Bone marrow (tissue), 2 donors: ENCODE measurements at places on chromosomes 2 and 18.

- DNase-seq: peak; percentile 75
Observed at GRCh38 chr18:57586251-57587049, at the start of gene FECH. TSS of gene FECH (minus strand) at chr18:57586702. CDS start at chr18:57586620, 82 bp downstream.

- DNase-seq: no peak
Observed at GRCh38 chr2:136376798-136377211, 258.9 kb upstream of the CXCR4 start.

- no peak for DNase-seq
Observed at GRCh38 chr2:83990636-83991035, 468.4 kb downstream of the SUCLG1 start.

- no peak for DNase-seq
Observed at GRCh38 chr18:71106701-71107100, 817.9 kb downstream of the SOCS6 start.

DNA sequence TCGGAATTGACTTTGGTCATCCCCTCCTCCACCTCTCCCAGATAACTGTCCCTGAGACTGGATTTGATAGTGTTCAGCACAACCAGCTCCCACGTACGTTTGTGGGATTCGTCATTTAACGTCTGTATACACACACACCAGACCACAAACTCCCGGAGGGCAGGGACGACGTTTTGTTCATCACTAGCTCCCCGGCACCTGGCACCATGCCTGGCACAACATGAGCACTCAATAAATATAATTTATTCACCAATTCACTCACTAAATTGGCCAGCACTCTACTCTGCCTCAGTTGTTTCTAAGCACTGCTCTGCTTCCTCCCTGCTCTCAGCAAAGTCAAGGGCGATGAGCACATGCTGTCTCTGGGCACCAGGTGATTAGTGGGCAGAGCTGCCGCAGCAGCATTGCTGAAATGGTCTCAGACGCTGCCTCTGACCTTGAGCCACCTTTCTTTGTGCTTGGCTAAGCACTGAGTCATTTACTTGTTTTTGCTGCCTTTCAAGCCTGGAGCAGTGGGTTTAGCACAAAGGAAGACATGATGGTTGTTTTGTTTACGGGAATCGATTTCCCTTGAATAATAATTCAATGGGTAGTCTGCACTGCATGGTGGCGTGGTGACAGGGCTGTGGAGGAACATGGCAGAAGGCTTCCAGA is 19.3 kb upstream of the LOXHD1 start:
- no peak for DNase-seq

DNA sequence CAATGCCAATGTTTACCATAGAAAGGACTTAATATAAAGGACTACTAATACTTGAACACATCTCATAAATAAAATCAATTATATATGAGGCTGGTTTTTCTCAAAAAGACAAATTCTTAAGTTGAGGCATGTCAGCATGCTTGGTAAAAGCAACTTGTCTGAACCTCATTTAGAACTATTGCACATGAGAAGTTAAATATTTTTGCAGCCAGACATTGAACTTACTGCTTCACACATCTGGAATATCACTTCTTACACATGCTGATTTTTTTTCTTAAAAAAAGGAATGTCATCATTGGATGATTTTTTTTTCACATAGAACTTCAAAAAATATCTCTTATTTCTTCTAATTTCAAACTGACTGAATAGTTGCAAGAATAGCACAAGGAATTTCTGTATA is 609.0 kb downstream of the EPHA4 start:
- no peak for DNase-seq

- DNase-seq: peak; percentile 73
Observed at GRCh38 chr2:17813010-17813741, 3.1 kb upstream of the MSGN1 start.

- no peak for DNase-seq
Observed at GRCh38 chr18:50786864-50787263, 33.0 kb downstream of the MRO start.

DNA sequence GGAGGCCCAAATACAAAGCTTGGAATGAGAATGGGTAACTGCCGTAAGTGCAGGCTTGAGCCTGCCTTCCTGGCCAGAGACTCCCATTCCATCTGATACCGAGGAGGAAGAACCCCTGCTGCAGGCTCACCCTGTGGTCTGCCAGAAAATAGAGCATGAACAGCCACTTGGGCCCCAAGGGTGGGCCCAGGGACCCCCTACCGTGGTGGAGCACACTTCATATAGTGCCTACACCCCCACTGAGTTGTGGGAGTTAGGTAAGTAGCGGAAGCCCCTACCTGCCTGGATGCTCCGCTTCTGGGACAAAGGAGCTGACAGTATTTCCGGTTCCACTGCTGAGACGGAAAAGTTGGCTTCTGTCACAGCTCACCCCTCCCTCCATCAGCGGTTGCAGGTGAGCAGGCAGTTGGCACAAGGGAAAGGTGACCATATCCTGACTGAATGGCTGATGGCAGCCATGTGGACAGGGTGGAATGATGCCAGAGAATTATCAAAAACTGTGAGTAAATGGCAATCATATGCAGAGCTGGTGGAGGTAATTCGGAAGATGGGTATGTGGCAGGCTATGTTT is 11.5 kb upstream of the C2orf42 start:
- no peak for DNase-seq

GRCh38 chr2:82412021-82412420 is 2047.1 kb downstream of the SUCLG1 start:
- no peak for DNase-seq

DNA sequence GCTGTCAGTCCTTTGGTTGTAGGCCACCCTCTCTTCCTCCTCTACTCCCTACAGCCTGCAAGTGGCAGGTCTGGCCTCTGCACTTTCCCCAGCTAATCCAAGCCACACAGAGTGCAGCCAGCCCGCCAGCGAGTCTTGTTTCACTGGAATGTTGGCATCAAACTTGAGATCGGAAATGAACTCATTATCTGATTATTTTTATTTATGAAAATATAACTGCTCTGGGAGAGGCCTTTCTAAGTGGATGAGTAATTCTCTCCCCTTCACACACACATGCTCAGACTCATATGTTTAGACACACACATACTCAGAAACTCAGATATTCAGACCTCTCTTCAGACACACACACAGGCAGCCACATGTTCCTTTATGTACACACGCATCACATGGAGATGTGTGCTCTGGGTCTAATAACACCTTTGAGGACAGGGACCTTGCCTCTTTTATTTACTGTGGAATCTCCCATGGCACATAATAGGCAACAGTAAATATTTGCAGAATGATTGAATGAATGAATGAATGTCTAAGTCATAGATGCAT is 151.3 kb downstream of the ZFP36L2 start:
- no peak for DNase-seq

DNA sequence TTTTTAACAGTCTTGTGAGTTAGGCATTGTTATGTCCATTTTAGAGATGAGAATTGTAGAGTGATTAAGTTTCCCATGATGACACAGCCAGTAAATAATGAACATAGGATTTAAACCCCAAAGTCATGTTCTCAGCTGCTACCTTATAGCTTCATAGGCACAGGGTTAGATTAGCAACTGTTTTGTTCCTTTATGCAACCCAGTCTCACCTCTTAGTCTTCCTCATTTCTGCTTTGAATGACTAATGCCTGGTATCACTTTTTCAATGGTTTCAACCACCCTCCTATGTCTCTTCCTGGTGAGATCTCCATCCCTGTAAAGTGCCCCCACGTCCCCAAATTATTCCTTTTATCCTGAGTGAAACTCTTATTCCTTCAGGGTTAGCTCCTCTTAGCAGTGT is 44.3 kb downstream of the MFSD6 start:
- peak; percentile 23 for DNase-seq

GRCh38 chr2:237455764-237456163 is 31.3 kb upstream of the MLPH start:
- DNase-seq: no peak

GRCh38 chr2:160140471-160140870 is 59.6 kb downstream of the ITGB6 start:
- no peak for DNase-seq

GRCh38 chr18:5601188-5601624 is 57.4 kb upstream of the EPB41L3 start:
- DNase-seq: no peak

DNA sequence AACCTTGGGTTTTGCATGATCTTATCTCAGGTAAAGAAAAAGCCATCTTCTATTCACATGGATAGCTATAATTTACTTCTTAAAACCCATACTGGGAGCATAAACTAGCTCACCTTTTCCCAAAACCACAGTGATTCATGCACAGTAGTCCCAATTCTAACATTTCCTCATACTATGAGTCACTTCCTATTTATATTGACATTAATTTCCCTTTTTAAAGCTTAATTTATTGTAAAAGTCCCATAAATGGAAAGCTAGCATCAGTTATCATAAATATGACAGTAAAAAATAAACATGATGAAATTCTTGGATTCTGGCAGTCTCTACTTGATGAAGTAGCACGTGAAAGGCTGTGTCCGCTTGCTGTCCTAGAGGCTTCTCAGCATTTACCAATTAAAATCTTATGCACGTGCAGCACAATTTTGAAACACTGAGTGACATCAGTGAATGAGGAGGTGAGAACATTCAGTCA is 180.1 kb downstream of the CDH2 start:
- DNase-seq: no peak
